ENCODE measurements at places on chromosomes 13 and 19.

DNA sequence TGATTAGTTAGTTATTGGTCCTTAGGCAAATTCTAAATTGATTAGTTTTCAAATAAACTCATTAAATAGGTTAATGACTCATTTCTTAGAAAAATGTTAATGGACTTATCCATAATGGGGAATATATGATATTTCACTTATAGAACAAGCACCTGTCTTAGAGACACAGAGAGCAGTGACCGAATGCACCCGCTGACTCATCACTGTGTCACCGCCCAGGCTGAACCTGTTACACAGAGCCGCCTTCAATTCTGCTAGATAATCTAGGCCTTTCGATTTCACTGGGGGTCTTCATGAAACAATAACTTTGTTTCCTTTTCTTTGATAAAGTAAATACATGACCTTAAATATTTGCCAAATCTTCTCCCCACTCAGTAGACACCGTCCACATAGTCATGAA, 13.1 kb downstream of the IRS2 start:
- no peak for DNase-seq

DNA sequence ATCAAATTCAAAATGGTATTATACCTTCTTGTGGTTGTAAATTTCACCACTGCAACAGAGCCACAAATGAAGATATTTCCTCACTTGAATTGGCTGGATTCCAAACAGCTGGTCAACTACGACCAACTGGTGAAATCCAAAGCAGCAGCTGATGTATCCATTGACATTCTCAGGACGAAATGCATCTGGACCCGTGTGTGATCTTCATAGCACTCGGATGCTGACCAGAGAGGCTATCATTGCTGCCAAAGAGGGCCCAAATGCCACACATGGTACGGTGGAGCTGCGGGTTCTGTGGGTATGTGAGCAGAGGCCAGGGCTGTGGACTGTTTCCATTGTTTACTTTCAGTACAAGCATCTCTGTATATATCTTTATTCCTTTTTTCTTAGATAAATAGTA, 25.6 kb upstream of the PCCA start:
- DNase-seq: peak; percentile 14

- DNase-seq: no peak
These were observed 7.8 kb downstream of the DOT1L start for GRCh38 chr19:2171349-2172145.

DNA sequence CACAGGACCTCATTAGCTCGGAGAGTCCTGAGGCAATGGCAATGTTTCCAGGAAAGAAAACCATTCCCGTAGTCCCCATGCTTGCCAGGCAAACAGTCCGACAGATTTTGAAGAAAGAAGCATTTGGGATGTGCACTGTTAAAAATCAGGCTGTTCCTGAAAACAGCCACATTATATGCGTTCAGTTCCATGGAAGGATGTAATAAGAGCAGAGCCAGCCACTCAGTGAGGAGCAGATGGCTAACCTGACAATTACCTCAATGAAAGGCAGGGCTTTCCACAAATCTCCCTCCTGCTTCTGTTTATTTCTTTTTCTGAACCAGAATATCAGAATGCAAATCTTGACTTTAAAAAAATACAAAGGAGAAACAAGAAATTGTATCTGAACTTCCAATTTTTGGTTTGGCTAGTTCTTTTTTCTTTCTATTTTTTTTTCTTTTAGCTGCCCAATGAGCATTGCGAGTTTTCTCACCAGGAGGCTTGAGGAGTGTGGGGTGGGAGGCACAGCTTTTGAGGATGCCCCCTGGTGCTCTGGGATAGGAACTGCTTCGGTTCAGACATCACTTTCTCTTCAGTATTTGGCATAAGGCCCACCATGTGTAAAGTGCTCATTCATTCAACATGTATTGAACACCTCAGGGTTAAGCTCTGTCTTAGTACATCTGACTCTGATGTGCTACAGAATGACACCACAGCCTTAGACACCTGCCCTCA, 124.2 kb downstream of the TBC1D4 start:
- peak; percentile 64 for DNase-seq

GRCh38 chr13:77351315-77351714, 24.4 kb upstream of the MYCBP2 start:
- DNase-seq: no peak

All from adipocyte (in vitro differentiated cells).